Urothelium cell line (cell line): ENCODE measurements at places on chromosomes 5 and 9.
A peak's percentile ranks its signal among the peaks of the same experiment; 100 is the strongest.

DNA sequence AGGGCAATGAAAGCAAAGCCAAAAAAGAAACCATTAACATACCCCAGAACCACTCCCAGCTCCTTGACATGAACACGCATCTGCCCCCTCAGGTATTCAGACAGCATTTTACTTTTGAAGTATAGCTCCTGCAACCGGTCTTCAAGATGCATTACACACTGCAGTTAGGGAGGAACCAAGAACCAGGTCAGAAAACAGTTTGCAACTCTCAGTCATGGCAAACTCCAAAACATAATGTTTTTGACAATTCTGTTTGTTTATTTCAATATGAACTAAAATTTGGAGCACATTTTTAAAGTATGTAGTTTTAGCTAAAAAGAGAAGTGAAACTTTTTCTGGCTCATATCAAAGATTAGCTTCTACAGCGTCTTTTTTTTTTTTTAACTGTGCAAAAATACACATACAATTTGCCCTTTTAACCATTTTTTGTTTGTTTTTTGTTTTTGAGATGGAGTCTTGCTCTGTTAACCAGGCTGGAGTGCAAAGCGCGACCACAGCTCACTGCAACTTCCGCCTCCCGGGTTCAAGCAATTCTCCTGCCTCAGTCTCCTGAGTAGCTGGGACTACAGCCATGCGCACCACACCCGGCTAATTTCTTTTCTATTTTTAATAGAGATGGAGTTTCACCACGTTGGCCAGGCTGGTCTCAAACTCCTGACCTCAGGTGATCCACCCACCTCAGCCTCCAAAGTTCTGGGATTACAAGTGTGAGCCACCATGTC, 12.2 kb upstream of the RAPGEF6 start:
- no peak for DNase-seq

GRCh38 chr5:113087976-113088514, 111.4 kb downstream of the DCP2 start:
- DNase-seq = no peak

GRCh38 chr9:132160802-132161742, 786 bp upstream of the NTNG2 start:
- DNase-seq = peak; percentile 61

- no peak for DNase-seq
Observed at GRCh38 chr5:90214991-90215390, 194.6 kb downstream of the CETN3 start.

DNA sequence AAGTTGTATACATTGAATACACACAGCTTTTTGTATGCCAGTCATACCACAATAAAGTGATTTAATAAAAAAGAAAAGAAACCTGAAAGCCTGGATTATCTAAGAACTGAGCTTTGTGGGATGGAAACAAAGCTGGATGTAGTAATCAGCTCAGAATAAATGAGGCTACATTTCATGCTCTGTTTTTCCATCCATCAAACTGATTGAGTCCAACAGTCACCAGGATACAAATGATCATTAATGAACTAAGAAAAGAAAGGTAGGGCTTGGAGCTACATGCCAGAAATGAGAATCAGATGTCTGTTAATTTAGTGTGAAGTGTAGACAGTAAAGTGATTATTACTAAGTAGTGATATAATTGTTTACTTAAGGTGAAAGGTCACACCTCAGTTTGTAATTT, 109.8 kb upstream of the TARS1 start:
- no peak for DNase-seq

GRCh38 chr9:95012035-95012708, 285.7 kb downstream of the AOPEP start:
- no peak for DNase-seq

GRCh38 chr5:135714126-135714894, 120.2 kb upstream of the SLC25A48 start:
- DNase-seq = peak; percentile 87

- DNase-seq = no peak
Observed at GRCh38 chr5:160023007-160023907, 14.3 kb downstream of the TTC1 start.

DNA sequence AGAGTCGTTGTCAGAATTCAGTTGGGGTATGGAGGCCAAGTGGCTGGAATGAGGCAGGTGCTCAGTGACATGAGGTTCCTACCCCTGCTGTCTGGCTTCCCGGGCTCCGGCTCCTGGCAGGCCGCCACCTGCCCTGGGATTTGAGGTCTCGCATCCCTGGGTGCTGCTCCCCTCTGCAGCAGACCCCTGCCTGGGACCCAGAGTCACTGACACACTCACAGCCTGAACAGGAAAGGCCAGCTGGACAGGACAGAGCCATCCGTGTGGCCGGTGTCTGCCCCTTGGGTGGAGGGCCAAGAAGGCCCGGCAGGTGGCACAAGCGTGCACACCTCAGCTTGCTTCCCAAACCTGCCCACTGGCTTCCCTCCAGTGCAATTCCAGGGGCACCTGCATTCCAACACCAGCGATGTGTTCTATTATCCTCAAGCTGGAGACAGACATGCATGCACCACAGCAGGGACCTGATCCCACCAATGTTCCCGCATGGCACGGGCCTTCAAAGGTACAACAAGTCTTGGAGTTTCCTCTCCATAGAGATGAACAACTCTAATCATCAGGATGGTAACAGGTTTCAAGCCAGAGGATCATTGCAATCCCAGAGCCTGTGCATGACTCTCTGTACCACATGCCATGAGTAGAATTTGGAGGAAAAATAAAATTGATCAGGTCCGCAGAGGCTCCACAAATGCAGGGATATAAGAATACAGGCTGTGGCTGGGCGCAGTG, 45.6 kb upstream of the RNF130 start:
- no peak for DNase-seq

GRCh38 chr5:119382169-119382568, 26.4 kb downstream of the TNFAIP8 start:
- no peak for DNase-seq

DNA sequence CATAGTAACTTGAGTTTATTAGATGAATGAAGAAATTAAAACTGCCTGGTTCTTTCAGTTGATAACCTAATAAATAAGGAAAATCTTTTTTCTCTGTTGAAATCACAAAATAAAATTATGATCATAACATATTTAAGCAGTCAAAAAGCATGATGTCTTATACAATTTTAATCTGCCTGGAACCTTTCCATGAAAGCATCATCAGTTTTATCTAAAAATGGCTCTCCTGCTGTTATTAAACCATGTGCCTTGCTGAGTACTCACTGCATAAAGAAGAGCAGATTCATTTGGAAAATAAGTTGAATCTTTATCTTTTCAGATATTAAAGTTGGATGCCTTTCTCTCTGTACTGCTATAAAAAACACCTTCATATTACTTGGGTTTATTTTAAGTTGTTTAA, 148.8 kb downstream of the SLC24A2 start:
- no peak for DNase-seq

DNA sequence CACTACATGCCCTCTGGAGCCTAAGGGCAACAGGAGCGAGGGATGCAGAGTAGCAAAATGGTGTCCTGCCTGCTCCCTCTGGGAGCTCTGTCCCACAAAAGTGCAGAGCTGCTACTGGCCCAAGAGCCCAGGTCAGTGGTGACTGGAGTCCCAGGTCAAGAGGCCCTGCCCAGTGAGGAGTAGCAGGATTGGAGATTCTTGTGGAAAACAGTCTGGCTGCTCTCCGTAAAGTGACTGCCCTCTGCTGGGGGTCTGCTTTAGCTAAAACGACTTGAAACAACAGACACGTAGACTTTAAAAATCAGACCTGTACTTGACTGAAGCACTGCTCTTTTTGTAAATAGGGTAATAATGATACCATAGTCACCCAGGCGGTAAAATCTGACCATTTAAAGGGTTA, 917.0 kb downstream of the MAT2B start:
- no peak for DNase-seq

DNA sequence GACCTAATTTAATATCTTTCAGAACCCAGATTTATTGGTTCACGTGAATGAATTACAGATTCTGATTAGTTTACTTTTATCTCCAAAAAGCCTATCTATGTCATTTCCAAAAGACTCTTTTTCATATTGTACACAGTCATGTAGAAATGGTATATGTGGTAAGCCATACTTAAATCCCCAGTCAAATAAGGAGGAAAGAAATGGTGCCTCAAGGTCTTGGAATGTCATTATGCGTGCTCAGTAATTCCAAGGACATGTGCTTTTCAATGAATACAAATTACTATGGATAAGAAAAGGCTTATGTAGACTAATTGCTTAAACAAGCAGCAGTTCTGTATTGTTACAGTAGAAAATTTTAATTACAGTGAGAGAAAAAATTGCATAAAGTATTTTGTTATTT, 64.1 kb upstream of the TYRP1 start:
- no peak for DNase-seq

- DNase-seq = no peak
Observed at GRCh38 chr5:13972029-13972428, 27.5 kb upstream of the DNAH5 start.

DNA sequence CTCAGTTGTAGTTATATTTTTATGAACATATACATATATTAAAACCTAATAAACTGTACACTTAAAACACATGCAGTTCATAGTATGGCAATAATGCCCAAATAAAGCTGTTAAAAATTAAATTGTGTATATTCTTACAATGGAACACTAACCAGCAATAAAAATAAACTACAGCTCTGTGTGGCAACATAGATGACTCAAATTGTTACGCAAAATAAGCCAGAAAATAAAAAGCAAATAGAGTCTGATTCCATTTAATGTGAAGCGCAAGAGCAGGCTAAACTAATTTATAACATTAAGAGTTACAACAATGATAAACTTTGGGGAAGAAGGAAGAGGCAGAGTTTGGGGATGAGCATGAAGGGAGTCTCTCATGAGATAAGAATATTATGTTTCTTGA, 597.3 kb downstream of the TLE1 start:
- no peak for DNase-seq

- DNase-seq = no peak
Observed at GRCh38 chr5:78007233-78007632, 231.1 kb upstream of the TBCA start.

- no peak for DNase-seq
Observed at GRCh38 chr5:1002271-1002546, 6.4 kb upstream of the NKD2 start.

DNA sequence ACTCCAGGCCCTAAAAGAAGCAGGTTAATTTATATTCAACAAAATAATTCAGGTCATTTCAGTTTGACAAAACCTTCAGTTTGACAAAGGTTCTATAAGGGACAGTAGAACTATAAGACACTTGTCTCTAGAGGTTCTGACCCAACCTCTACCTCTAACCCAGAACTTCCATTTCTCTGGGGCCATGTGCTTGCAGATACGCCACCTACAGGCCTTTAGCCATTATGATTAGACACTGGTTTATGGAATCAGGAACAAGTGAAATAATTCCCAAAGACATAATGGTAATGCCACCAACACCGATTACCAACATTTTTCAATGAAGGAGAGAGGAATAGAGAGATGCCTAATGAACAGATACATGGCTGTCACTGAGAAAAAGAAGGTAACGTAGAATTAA, 733.9 kb downstream of the PRELID2 start:
- DNase-seq = peak; percentile 8

DNA sequence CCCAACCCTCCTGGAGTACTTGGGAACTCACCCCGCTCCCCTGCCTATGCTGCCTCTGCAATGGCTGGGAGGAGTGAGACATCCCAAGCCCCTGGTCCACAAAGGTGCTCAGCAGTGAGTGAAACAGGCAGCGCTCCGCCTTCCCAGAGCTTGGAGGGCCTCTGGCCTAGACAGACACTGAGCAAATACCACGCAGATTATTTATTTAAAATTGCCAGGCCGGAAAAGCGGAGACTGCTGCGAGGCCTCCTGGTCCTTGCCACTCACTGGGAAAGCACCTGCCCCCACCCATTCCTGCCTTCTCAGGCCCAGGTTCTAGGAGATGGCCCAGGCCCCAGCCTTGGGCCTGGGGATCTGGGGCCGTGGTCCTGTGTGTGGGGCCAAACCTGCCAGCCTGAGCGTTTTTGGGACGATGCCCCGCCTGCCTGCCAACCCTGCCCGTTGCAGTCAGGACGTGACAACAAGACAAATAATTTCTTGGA, 17.4 kb downstream of the FGF18 start:
- no peak for DNase-seq

GRCh38 chr5:133905424-133905823, 63.0 kb downstream of the C5orf15 start:
- DNase-seq = no peak

DNA sequence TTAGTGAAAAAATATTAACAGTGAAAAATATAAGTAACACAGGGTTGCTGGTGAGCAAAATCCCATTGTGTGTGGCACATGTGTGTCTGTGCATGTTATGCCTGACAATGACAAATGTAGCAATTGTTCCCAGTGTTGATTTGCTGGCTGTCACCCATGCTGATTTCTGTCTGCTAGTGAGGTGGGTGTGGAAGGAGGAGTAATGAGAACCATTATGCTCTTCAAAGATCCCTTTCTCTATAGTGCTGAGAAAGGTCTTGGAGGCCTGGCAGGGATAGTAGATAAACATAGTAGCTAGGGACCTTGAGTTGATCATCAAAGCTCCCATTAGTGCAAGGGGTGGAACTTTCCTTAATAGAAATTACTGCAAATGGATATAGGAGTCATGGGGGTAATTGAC, 152.5 kb upstream of the CLINT1 start:
- no peak for DNase-seq

DNA sequence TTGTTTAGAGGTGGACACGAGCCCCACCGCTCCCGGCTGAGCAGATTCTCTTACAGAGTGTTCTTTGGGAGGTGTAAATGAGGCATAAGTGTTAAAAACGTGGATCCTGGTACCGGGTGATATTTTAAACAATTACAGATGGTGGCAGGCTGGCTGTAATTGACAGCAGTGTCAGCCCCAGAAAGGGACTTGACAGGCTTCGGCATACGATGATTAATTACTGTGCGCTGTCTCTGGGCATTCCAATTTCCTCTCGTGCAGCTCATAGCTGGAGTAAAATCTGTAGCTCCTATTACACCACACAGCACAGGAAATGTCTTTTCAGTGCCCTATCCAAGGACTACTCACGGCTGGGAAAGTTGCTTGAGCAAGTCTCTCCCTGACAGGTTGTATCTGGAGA, 305.4 kb upstream of the IRX2 start:
- peak; percentile 20 for DNase-seq

GRCh38 chr5:151905557-151905961, 19.1 kb downstream of the GLRA1 start:
- peak; percentile 32 for DNase-seq

- DNase-seq = no peak
Observed at GRCh38 chr9:133684121-133684935, 48.2 kb downstream of the DBH start.

GRCh38 chr9:135517407-135517822, 3.8 kb upstream of the LCN1 start:
- DNase-seq = no peak

DNA sequence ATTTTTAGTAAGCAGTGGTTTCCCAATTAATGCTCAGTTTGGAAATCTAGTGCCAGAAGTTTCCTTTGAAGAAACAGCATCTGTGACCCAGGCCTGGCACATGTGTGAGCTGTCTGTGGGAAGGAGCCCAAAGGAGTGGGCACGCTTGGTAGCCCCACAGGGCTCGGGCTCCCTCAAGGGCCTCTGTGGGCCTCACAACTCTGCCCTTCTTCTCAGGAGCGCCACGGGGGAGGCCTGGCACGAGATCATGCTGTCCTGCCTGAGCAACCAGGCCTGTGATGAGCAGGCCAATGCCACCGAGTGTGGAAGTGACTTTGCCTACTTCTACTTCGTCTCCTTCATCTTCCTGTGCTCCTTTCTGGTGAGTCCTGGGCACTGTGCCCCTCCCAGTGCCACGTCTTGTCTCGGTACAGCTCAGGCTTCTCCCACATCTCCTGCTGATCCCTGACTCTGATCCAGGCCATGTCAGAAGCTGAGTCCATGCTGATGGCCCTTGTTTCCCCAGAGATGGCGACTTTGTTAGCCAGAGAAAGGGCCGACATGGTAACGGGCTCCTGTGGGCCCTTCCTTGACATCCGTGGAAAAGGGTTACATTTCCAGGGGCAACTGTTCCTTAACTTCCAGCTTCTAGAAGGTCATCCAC, 200.4 kb downstream of the CACNA1B start:
- no peak for DNase-seq
